Aorta (tissue), 5 donors: ENCODE measurements at places on chromosomes 11 and 22. TPM values are rescaled to one million over a fixed set of nuclear protein-coding genes. Genes with fewer than 3 reads are reported as not detected.

GRCh38 chr22:17213976-17214375, 5.3 kb downstream of the ADA2 start:
- DNase-seq = no peak
- H3K4me1 ChIP-seq = no peaks in the 10 kb centered on the region
- no peaks in the 10 kb centered on the region for H3K27me3 ChIP-seq
- H3K27ac ChIP-seq = no peak overlapping the region
- H3K36me3 ChIP-seq = no peaks in the 10 kb centered on the region

SMTNL1 gene
- not detected for total RNA-seq

SORL1 gene
- total RNA-seq = 37.2 TPM

DNA sequence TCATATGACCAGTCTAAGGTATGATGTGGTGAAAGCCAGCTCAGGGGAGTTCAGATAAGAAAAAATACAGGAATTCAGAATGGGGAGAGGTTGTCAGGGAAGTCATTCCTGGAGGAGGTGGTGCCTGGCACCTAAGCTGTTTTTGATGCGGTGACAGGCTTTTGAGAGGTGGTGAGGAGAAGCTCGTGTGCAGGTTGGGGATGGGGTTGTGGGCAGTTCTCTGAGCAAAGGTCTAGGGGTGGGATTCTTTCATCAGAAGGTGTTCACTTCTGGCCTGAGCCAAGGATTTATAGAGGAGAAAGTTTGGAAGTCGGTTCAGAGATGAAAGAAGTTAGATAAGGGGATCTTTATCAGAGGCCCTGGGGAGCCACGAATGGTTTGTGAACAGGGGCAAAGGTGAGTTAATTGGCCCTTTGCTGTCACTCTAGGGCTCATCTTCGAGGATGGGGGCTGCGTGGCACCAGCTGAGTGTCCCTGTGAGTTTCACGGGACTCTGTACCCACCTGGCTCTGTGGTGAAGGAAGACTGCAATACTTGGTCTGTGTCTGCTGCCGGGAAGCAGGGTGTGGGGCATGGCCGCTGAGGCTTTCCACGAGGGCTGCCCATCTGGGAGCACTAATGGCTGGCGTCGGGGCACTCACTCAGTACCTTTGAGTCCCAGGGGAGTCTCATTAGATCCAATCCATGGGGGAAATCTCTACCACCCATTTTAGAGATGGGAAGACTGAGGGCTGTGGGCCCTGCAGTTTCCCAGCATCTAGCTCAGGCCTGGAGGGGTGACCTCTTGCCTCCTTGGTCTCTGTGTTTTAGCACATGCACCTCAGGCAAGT, 13.4 kb downstream of the OTOG start:
- H3K27ac ChIP-seq = no peak overlapping the region
- DNase-seq = no peak
- no peak overlapping the region for H3K4me3 ChIP-seq
- H3K36me3 ChIP-seq = no peaks in the 10 kb centered on the region
- H3K27me3 ChIP-seq = no peaks in the 10 kb centered on the region

TRIM29 gene
- 1.3 TPM for total RNA-seq

DNA sequence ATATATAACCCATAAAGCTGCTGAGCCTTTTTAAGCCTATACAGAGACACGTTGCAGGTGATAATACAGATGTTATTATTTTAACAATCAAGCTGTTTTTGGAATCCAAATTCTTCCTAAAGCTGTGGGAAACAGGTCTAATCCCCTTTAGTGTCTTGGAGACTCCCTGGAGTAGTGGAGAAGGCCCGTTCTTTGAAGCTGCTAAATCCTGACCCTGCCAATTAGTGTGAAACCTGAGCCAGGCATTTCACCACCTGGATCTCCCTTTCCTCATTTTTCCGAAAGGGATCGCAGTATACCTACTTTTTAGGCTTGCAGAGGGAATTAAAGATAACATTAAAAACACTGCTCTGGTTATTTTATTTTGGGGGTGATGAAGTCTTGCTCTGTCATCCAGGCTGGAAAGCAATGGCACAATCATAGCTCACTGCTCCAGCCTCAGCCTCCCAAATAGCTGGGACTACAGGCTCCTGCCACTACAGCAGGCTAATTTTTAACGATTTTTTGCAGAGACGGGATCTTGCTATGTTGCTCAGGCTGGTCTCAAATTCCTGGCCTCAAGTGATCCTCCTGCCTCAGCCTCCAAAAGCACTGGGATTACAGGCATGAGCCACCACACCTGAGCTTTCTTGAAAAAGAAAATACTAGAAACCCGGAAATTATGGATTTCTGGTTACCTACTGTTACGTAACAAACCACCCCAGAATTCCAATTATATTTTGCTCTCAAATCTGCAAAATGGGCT, 1.7 kb upstream of the EIF4ENIF1 start:
- H3K27ac ChIP-seq = no peak overlapping the region
- no peaks in the 10 kb centered on the region for H3K4me1 ChIP-seq
- H3K27me3 ChIP-seq = no peaks in the 10 kb centered on the region
- no peaks in the 10 kb centered on the region for H3K36me3 ChIP-seq

P2RX3 gene
- not detected for total RNA-seq

DNA sequence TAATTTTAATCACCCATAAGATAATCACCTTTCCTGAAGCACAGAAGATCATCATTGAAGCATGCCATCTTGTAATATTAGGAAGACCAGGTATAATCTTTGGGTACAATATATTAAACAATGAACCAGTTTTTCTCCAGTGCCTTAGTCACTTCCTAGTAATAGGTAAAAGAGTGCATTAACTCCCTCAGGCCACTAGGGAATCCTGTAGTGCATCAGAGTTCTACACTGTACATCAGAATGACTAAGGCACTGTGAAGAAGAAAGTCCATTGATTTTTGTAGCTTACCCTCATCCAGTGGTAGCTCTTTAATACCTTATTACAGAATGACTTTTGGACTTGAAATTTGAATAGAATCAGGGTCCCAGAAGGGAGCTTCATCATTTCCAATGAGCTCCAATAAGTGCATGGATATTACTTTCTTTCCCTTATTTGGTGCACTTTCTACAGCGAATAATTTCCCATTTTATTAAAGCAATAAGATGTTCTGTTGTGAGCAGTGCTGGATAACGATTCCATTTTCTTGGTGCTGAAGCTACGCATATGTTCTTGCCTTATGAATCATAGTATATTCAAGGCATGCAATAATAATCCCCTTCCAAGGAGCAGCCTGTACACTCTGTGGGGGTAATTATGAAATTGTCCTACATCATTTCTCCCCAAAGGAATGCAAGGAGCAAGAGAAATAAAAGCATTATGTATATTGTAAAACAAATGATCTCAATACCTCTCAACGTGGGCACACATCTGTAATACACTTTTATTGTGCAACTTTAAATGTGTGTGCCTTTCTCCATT, 4.7 kb downstream of the C11orf87 start:
- H3K27me3 ChIP-seq = no peaks in the 10 kb centered on the region
- no peak for DNase-seq
- H3K36me3 ChIP-seq = no peaks in the 10 kb centered on the region
- H3K4me1 ChIP-seq = no peaks in the 10 kb centered on the region

KCNJ4 gene
- not detected for total RNA-seq

- no peak overlapping the region for H3K4me3 ChIP-seq
- no peaks in the 10 kb centered on the region for H3K27me3 ChIP-seq
- no peak overlapping the region for H3K27ac ChIP-seq
- H3K4me1 ChIP-seq = no peaks in the 10 kb centered on the region
These were observed 29.0 kb downstream of the ANKRD42 start for GRCh38 chr11:83222499-83222898.
